ENCODE measurements at places on chromosomes 7 and 10.

DNA sequence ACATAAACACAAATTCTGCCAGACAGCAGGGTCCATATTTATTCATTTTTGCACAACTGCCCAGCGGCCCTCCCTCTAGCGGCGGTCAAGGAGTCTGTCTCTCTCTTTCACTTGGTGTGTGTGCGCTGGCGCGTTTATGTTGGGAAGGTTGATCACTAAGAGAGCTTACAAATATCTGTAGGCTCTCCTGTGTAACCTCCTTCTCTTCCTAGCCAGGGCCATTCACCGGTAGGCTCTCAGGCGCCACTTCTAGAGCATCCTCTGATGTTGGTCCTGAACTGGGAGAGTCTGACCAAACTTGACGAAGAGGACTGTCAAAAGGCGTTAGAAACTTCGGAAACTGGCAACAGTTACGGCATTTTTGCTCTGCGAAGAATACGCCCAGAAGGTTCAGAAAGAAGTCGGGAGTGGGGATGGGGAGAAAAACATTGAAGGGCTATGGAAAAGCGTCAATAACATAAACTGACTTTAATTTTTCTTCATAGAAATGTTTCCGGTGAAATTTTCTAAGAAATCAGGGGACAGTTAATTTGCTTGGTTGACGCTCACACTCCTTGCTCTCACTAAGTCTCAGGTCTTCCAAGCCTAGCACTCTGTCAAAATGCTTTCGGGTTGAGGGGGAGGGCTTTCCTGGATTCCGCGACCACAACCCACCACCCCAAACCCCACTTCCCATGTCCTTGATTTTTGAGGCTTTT is 731.1 kb downstream of the ZWINT start:
- no peak for DNase-seq

GRCh38 chr7:112481121-112481736 is 438 bp downstream of the LSMEM1 start:
- DNase-seq: no peak

DNA sequence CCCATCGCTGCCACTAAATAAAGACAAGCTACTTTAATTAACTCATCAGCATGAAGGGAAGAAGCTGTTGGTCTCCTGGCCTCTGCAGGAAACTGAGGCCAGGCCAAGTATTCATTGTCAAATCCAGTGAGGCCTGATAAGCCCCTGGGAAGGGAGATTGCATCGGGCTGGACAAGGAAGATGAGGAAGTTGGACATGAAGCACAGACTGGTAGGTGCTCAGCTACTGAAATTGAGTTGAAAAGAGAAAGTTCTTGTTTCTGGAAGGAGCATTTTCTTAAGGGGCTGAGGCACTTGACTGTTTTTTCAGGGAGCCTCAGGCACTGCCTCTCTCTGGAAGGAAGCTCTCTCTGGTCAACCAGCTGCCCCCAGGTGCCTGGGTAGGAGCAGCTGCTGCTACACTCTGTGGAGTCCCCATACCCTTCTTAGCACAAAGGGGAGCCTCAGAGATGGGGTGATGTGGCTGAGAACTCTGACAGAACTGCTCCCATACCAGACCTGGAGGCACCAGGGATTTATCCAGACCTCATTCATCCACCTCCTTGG is 90.3 kb upstream of the IKZF1 start:
- DNase-seq: no peak

GRCh38 chr7:151648429-151648828 is 128.7 kb upstream of the RHEB start:
- DNase-seq: no peak

- no peak for DNase-seq
These were observed 104.7 kb upstream of the FAM20C start for GRCh38 chr7:87671-88070.

DNA sequence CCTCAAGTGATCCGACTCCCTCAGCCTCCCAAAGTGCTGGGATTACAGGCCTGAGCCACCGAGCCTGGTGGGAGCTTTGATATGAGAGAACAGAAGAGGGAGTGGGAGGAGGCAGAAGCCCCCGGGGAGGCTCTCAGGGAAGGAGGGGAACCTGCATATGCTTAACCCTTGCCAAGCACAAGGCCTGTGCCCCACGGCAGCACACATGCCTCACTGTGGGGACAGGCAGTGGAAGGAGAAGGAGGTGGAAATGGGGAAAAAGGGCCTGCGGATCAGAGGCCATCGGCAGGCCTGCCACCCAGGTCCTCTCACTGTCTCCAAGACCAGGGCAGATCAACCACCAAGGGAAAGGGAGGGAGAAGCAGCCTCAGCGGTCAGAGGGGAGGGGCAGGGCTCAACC is 7.2 kb upstream of the GRID1 start:
- DNase-seq: peak; percentile 5

- DNase-seq: no peak
These were observed 11.7 kb downstream of the UCN3 start for GRCh38 chr10:5376450-5376849.

All from uterus (tissue), 4 donors.